Stimulated activated CD4-positive, alpha-beta T cell treated with anti-CD3 and anti-CD28 coated beads, Interleukin-4, amount 100 ng/mL, for 4 hours (primary cell): ENCODE measurements at places on chromosomes 11 and 22.

DNA sequence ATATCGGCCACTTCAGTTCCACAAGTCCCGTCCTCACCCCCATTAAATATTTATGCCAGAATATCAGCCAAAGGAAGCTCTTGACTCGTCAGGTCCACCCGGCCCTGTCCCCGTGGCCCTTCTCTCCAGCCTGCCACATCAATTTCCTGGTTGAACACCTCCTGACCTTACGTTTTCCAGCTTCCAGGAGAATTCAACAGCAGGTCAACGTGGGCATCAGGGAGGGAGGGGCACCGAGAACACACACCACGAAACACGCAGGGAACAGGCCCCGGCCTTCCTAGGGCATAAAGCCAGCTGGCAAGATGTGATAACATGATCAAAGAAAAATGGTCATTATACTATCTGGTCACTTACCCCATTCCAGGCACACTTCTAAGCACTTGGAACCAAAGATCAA lies 15.3 kb downstream of the SULT4A1 start:
- no peak for DNase-seq

GRCh38 chr22:43953988-43954785 lies 1.1 kb upstream of the SAMM50 start:
- no peak for DNase-seq

GRCh38 chr11:69199583-69200315 lies 44.0 kb downstream of the SMIM38 start:
- DNase-seq: no peak

DNA sequence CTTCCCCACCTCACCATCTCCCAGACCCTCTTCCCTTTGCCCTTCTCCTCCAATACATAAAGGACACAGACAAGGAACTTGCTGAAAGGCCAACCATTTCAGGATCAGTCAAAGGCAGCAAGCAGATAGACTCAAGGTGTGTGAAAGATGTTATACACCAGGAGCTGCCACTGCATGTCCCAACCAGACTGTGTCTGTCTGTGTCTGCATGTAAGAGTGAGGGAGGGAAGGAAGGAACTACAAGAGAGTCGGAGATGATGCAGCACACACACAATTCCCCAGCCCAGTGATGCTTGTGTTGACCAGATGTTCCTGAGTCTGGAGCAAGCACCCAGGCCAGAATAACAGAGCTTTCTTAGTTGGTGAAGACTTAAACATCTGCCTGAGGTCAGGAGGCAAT lies 58.2 kb downstream of the TIMP3 start:
- DNase-seq: no peak

GRCh38 chr11:2752204-2752770 lies 52.5 kb upstream of the KCNQ1OT1 start:
- no peak for DNase-seq

- DNase-seq: no peak
Measured at GRCh38 chr11:128405714-128406662, 181.4 kb downstream of the ETS1 start.

DNA sequence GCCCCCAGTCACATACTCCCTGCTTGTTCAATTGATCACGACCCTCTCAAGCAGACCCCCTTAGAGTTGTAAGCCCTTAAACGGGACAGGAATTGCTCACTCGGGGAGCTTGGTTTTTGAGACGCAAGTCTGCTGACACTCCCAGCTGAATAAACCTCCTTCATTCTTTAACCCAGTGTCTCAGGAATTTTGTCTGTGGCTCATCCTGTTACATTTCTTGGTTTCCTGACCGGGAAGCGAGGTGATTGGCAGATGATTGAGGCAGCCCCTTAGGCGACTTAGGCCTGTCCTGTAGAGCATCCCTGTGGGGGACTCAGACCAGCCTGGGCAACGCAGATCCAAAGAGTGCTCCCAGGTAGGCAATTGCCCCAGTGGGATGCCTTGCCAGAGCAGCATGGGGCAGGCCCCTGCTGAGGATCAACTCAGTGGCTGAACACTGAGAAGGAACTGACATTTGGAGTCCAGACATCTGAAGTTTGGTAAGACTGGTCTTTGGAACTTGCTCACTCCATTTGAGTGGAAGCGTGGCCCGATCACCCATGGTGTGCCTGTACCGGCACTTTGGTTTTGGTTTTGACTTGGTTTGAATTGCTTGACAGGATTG lies 51.5 kb downstream of the NEU3 start:
- DNase-seq: no peak

GRCh38 chr22:45832180-45832579 lies 144.8 kb downstream of the WNT7B start:
- no peak for DNase-seq

GRCh38 chr11:100760744-100761143 lies 73.7 kb downstream of the ARHGAP42 start:
- DNase-seq: no peak

GRCh38 chr11:114774599-114775361 lies 96.5 kb downstream of the NXPE2 start:
- no peak for DNase-seq

DNA sequence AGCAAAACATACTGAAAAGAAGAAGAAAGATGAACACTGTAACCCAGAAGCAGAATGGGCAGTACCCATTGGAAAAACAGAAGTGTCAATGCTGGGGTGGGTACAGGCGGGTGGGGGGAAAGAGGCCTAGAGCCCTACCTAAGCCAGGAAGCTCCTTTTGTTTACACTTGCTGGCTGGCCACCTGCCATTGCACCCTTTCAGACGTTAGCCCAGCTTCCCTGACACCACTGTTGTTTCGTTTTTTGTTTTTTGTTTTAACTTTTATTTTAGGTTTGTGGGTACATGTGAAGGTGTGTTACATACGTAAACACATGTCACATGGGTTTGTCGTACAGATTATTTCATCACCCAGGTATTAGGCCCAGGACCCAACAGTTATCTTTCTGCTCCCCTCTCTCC lies 55.4 kb downstream of the PLEKHA7 start:
- no peak for DNase-seq

DNA sequence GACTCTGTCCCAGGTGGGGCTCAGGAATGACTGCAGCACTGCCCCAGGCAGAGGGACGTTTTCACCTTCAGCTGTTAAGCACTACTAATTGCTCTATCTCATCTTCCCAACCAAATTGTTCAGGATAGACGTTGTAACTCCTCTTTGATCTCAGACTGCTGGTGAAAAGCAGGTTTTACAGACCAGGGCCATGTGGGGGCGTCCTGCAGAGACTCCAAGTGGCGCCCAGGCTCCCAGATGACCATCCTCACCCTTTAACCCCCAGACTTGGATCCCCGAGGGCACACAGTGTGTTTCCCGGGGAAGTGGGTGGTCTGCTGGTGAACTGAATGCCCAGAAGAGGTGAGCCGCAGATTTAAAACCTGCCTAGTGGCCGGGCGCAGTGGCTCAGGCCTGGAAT lies 23.9 kb downstream of the FADD start:
- DNase-seq: no peak

GRCh38 chr22:39183991-39184585 lies 31.6 kb upstream of the CBX7 start:
- no peak for DNase-seq

DNA sequence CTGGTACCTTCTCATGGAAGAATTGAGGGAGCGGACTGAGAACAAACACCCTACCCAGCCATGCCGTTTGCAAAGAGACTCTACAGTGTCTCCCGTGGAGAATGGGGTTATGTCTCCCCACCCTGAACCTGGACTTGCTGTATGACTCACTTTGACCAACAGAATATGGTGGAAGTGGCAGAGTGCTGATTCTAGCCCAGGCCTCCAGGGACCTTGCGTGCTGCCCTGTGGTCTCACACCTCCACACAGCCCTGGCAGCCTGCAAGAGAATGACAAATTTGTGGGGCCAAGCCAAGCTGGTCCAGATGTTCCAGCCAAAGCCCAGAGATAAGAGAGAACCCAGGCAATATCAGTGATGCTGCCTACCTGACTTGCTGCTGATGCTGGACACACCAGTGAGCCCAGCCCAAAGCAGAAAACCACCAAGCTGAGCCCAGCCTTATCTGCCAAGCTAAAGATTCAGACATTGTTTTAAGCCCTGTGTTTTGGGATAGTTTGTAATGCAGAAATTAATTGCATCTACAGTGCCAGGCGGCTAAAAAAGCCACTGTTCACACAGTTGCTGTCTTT lies 8.1 kb upstream of the LINC01488 start:
- no peak for DNase-seq

GRCh38 chr11:61897387-61898246 lies 6.3 kb upstream of the FADS3 start:
- DNase-seq: peak; percentile 76

- no peak for DNase-seq
Measured at GRCh38 chr11:31712851-31713250, 98.3 kb downstream of the PAX6 start.

- no peak for DNase-seq
Measured at GRCh38 chr11:66189031-66189745, 79.3 kb upstream of the RAB1B start.

- no peak for DNase-seq
Measured at GRCh38 chr11:72807021-72807693, 7.1 kb upstream of the ATG16L2 start.

DNA sequence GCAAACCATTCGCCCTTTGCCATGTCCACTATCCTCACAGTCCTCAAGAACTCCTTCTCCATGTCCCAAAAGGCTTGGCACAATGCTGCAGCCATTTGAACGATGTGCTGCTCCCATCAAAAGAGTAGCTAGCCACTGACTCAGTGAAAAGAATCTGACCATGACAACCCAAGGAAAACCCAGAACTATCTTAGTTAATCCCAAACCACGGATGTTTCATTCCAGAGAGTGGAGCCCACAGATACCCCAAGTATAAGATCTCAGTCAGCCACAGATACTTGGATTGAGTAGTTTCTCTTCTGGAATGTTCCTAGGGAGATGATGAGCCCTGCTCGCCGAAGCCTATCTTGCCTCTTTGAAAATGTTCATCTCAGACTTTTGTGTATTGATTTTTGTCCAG lies 176.9 kb downstream of the NAV2 start:
- DNase-seq: no peak

DNA sequence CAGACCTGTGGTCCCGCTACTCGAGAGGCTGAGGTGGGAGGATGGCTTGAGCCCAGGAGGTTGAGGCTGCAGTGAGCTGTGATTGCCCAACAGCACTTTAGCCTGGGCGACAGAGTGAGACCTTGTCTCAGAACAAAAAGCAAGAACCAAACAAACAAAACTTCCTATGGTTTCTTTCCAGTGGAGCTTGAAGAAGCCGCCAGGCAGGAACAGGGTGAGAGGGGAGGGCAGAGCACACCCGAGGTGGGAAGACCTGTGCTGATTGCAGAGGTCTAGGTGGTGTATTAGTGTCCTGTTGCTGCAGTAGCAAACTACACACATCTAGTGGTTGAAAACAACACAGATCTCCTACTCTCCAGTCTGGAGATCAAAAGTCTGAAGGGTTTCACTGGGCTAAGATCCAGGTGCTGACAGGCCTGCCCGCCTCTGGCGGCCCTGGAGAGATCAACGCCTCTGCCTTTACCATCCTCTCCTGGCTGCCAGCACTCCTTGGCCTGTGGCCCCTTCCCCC lies 10.5 kb downstream of the ARHGEF17 start:
- no peak for DNase-seq

DNA sequence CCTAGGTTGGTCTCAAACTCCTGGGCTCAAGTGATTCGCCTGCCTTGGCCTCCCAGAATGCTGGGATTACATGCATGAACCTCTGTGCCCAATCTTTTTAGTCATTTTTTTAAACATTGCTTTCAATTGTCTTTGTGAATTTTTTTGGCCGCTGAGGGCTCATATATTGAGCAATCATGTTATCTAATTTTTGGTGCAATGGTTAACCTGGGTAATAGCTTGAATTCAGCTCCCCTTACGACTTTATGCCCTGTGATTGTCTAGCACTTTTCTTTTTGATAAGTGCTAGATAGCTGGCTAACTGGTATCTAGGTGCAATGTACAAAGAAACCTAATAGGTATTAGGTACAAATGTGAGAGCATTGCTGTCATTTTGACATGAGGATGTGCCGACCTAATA lies 35.3 kb upstream of the CAT start:
- no peak for DNase-seq

DNA sequence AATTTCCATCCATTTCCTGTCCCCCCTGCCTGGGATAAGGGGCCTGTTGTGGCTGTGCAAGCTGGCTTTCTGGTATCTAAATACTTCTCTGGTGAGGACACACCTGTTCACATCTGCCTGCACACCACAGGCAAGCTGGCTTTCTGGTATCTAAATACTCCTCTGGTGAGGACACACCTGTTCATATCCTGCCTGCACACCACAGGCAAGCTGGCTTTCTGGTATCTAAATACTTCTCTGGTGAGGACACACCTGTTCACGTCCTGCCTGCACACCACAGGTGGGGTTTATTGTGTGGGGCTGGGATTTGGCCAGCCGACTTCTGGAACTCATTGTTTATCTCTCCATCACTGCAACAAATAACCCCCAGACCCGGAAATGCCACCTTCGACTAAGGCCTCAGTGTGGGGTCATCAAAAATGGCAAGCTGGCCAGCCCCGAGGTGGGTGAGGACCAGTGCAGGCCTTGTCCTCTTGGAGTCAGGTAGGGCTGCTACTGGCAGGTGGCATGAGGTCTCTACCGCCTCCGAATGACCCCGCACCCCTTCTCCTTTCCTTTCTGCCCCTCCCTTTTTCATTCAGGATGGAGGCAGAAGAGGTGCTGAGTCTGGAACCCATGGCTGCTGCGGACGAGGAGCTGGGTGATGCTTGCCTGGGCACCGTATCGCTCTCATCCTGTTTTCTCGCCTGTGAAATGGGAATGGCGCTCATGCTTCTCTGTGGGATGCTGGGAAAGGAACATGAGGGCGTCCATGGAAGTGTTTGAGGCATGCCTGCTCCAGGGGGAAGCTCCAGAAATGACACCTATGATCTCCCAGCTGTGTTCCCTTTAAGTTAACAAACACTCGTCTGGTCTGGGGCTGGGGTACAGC lies 43.5 kb upstream of the MYEOV start:
- DNase-seq: no peak

- peak; percentile 23 for DNase-seq
Measured at GRCh38 chr11:71080239-71081097, 171.9 kb downstream of the SHANK2 start.

- no peak for DNase-seq
Measured at GRCh38 chr11:126076641-126077040, 14.0 kb upstream of the CDON start.

DNA sequence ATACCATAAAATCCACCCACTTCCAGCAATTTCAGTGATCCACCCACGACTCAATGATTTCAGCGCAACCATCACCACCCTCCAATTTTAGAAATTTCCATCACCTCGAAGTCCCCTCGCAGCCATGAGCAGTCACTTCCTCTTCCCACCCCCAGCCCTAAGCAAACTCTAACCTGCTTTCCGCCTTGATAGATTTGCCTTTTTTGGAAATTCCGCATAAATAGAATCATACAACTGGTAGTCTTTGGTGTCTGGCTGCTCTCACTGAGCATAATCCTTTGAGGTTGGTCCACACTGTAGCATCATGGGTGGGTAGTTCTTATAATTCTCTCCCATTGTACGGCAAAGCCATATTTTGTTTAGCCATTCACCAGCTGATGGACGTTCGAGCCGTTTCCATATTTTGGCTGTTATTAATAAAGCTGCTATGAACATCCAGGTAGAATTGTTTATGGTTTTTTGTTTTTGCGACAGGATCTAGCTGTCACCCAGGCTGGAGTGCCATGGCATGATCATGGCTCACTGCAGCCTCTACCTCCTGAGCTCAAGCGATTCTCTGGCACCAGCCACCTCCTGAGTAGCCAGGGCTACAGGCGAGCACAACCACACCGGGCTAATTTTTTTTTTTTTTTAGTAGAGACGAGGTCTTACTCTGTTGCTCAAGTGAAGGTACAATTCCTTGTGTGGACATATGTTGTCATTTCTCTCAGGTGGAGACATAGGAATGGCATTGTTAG lies 16.0 kb downstream of the PIM3 start:
- DNase-seq: peak; percentile 83
